ENCODE measurements at places on chromosomes 6 and 20.

DNA sequence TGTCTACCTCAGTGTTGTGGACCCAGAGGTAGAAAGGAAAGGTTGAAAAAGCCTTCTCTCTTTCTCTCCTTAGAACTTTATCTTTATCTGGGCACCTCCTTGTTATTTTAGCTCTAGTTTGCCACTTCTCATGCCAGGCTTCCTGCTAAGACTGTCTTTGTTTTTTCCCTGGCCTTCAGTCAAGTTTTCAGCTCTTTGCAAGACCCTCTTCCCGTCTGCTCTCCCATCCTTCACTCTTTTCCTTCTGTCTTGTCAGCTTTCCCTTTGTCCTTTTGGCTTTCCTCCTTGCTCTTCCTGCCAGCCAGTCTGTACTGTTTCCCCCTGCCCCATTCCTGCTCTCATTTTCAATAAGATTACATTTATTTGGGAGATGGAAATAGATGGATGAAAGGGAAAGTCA is 86.8 kb upstream of the CCN6 start:
- no peak for DNase-seq

DNA sequence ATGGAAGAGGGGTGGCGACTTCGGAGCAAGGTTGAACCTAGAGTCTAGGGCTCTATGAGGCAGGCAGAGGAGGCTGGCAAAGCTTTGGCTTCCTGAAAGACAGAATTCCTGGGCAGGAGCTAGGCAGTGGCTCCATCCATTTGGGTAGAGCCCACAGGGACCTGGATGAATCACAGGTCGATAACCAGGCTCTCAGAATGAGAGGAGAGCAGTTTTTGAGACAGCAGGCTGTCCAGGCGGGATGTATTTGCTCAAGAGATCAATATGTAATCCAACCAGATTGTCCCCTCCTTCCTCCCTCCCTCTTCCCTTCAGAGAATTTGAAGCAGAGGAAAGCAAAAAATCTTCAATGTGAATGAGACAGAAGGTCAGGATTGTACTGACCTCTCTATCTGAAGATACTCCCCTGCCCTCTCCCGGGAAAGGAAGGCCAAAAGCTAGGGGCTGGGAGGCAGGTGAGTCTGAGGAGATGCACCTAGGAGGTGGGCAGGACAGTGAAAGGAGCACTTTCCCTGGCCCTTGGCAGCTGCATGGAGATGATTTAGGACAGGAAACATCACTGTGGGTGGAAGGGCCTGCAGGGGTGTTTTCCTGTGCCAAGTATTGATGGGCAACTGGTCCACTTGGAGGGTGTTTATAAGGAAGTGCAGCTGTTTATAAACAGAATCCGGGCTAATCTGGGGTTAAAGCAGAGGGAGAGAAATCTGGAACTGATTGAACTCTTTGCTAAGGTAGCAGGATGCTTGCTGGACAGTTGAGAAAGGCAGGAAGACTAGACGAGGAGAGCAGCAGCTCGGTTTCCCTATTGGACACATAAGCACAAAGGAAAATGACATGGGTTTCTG is 212.4 kb upstream of the LRFN2 start:
- no peak for DNase-seq

- DNase-seq, result no peak
Measured at GRCh38 chr20:694496-694895, 18.9 kb upstream of the SCRT2 start.

- DNase-seq, result no peak
Measured at GRCh38 chr6:2615251-2615650, 135.5 kb downstream of the MYLK4 start.

GRCh38 chr6:37635319-37635718 is 62.4 kb downstream of the MDGA1 start:
- DNase-seq, result no peak

- DNase-seq, result no peak
Measured at GRCh38 chr20:37209661-37210314, 30.4 kb upstream of the MROH8 start.

- DNase-seq, result no peak
Measured at GRCh38 chr6:40896696-40897095, 142.3 kb downstream of the UNC5CL start.

DNA sequence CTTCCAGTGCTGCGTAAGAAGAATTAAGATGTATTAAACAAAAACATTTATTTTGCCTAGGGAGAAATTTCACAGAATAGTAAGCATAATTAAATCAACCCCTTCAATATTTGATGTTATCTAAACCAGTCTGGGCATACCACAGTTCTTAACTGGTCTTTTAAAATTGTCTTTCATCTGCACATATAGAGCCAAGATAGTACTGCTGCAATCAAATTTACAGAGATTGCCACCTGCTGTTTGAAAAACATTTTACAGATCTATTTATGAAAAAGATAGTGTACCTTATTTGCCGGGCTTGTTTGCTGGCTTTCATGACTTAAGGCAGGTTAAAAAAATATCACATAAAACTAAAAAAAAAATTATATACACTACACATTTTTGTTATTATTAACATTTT is 323.2 kb downstream of the ADGRB3 start:
- DNase-seq, result no peak

GRCh38 chr6:75504465-75505222 is 11.0 kb upstream of the FILIP1 start:
- DNase-seq, result no peak

DNA sequence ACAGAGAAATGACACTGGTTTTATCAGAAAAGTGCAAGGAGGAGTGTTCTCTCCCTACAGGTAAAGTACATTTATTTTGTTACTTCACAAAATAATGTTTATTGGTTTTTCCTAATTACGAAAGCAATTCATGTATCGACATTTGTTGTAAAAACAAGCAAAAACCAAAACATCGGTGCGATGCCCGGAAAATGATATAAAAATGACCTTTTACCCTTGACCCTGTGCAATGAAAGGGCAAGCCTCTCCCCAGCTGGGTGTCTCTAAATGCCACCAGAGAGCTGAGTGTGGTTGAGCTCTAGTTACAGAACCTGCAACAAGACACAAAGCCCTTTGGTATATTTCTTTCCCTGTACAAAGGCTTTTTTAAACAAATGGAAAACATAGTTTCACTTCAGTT is 65.4 kb downstream of the CD164 start:
- no peak for DNase-seq

- no peak for DNase-seq
Measured at GRCh38 chr20:21739161-21739560, 33.7 kb downstream of the PAX1 start.
